Thyroid gland (tissue), 4 donors: ENCODE measurements at places on chromosomes 3 and 15.

- no peak for DNase-seq
Observed at GRCh38 chr15:67707520-67708283, 117.6 kb upstream of the SKOR1 start.

GRCh38 chr3:129432036-129432435, 3.6 kb upstream of the EFCAB12 start:
- DNase-seq = no peak

DNA sequence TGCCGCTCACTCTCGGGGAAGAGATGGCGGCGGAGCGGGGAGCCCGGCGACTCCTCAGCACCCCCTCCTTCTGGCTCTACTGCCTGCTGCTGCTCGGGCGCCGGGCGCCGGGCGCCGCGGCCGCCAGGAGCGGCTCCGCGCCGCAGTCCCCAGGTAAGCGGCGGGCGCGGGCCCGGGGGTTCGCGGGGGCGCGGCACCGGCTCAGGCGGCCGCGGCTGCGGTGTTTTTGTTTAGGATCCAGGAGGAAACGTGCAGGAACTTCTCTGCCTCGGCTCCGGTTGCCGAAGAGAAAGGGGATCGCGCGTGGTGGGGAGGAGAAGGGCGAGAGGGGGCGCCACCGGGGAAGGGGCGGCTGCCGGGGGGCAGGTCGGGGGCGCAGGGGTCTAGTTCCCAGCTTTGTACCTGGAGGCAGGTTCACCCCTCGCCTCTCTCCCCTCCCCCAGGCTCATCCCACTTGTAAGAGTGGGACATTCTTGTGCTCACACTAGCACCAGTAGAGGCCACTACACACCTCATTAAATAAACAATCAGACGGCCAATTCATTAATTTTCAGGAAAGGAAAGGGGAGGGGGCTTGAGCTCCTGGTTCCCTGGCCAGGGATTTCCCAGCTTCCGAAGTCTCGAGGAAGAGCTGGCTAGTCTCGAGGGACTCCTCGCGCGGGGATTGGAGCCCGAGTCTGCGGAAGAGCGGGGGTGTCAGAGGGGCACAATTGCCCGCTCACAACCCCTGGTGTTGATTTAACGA, 562 bp downstream of the NEO1 start:
- peak; percentile 46 for DNase-seq

- DNase-seq = no peak
Observed at GRCh38 chr3:105584003-105584790, 217.5 kb downstream of the ALCAM start.

DNA sequence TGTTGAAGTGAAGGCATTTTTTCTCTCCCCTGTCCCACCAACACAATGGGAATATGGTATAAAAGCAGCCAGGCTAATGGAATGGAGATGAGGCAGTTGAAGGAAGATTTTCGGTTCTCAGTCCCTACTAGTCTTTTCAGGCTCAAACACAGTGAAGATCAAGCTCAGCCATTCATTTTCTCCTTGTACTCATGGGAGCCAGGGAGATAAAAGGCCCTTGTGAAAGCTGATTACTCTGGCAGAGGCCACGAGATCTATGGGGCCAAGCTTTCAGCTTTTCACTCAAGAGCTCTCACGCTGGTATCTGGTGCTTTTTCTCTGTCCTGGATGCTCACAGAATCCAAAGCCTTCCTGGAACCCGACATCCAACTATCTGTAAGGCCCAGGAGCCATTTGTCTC, 14.5 kb upstream of the FAN1 start:
- DNase-seq = no peak

- no peak for DNase-seq
Observed at GRCh38 chr3:23303601-23304217, 100.6 kb downstream of the UBE2E2 start.

- DNase-seq = no peak
Observed at GRCh38 chr15:49669288-49669687, 48.4 kb downstream of the DTWD1 start.

GRCh38 chr3:122301063-122301462, 24.0 kb upstream of the CSTA start:
- no peak for DNase-seq

DNA sequence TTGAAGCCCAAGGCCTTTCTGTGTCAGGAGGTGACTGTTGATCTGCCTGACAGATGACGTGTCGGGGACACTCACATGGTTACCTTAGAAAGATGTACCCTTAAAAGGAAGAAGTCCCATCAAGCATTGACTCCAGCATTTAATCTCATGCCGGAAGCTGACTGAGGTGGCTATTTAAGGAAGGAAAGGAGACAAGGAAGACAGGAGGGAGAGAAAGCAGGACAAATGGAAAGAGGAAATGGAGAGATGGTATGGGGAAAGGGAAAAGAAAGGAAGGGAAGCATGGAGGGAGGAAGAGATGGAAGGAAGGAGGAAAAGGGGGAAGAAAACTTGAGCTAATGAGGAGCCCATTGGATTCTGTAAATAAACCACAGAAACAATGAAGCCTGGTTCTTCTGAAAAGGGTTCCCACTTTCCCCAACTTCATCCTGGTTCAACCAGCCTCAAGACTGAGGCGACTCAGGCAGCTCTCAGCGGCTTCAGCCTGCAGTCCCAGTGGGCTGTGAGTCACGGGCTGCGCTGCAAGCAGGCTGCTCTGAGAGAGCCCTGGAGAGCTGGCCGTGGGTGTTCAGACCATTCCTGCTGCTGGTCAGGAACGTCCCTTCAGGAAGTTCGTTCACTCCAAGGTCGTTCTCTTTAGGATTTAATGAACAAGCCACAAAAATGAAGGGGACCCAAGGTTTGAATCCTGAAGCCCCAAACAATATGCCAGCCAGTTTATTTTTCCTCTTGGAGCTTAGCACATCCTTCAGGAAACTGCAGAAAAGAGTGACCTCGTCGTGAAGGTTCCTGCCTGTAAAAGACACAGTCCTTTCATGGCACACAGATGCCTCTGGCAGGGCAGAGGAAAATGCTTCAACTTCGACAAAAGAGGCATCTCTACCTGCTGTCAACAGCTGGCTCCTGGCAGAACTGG, 69.6 kb upstream of the THBS1 start:
- DNase-seq = no peak

- no peak for DNase-seq
Observed at GRCh38 chr15:26311710-26312236, 448.6 kb upstream of the ATP10A start.

GRCh38 chr3:152121270-152121636, 147.5 kb upstream of the MBNL1 start:
- no peak for DNase-seq

DNA sequence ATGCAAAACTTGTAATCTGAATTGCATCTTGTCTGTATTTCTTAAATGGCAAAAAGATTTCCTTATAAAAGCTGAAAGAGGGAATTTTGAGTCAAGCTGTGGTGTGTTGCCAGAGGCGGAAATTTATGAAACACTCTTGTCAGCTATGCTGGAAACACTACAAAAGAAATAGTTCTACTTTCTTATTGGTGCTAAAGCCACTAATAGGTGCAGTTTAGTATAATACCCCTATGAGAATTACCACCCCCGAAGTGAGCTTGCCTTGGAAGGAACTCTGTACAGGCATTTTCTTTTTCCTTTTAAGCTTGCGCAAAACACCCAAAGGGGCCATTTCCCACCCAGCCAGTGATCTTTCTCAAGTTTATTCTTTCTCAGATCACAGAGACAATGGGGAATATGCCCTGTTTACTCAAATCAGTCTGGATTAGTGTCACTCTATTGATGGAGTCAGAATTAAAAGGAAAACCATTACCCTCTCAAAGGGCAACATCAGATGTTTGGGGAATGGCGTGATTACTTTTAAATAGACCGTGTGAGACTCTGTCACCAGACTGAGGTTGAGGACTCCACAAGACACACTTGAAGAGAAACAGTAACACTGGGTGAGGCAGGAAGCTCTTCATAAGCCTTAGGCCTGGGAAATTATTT, 166.0 kb downstream of the TP63 start:
- no peak for DNase-seq

DNA sequence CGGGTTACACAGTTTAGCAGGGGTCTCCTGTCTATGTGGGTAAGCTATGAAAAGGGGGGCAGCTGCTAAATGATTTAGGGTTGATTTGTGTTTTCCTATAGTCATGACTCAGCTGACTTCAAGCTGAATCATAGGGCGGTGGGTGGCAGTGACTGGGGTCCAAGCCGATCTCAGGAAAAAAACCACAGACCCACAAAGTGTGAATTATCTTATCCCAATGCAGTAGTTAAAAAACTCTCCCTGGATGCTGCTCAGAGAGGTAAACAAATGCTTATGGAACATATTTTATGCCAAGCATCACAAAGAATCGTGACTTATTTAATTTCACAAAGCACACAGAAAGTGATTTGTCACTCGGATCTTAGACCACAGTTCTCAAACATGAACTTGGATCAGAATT, 18.4 kb upstream of the TOPAZ1 start:
- no peak for DNase-seq

GRCh38 chr3:11635680-11636393, 7.9 kb downstream of the VGLL4 start:
- no peak for DNase-seq

DNA sequence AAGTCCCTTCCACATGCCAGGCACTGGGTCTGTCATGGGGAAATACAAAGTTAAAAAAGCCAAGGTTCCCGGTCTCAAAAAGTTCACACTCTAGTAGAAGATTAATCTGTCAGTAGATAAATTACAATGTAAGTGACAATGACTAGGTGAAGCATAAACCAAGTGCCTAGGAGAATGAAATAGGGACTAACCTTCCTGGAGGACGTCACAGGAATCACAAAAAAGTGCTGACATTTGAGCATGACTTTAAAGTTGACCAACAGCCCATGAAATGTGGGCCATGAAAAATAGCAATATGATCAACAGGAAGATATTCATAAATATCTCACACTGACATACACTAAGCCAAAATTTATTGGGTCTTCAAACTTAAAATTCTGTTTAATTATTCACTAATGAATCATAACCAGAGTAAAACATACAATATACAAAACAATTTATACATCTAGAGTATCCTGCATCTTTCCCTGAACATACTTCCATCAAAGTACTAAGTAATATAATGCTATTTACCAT, 20.0 kb downstream of the COPS2 start:
- DNase-seq = no peak

DNA sequence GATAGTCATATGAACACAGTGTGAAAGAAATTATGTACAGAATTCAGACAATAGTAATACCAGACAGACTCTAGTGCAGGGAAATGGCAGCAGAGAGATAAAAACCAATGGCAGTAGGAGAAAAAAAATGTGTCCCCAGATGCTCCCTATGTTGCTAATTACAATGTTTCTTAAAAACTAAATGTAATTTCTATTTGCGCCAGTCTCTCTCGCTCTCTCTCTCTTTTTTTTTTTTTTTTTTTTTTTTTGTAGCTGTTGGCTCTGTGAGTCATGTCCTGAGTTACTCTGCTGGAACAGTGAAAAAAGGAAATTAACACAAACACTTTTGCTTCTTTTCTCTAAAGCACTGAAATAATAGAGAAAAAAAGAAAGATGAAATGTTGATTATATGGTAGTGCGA, 871.9 kb downstream of the GBE1 start:
- DNase-seq = no peak

DNA sequence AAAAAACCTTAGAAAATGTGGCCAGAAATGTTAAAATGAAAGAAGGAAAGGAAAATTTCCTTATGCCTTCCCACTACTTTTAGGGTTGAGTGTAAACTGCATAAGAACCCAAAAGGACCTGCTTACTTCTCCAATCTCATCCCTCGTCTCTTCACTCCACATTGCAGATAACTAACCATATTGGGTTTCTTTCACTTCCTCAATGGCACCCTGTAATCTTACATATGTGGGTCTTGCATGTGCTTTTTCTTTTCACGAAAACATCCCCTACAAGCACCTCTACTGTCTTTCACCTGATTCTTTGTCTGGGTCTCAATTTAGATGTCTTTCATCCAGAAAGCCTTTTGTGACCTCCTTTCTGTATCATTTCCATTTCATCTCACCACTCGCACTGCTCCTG, 23.1 kb downstream of the EOMES start:
- DNase-seq = no peak

- DNase-seq = no peak
Observed at GRCh38 chr3:151960961-151961580, 87.6 kb downstream of the SUCNR1 start.

- no peak for DNase-seq
Observed at GRCh38 chr3:22714749-22715148, 488.4 kb upstream of the UBE2E2 start.

- DNase-seq = no peak
Observed at GRCh38 chr15:43270676-43271306, 4.1 kb upstream of the TGM5 start.

DNA sequence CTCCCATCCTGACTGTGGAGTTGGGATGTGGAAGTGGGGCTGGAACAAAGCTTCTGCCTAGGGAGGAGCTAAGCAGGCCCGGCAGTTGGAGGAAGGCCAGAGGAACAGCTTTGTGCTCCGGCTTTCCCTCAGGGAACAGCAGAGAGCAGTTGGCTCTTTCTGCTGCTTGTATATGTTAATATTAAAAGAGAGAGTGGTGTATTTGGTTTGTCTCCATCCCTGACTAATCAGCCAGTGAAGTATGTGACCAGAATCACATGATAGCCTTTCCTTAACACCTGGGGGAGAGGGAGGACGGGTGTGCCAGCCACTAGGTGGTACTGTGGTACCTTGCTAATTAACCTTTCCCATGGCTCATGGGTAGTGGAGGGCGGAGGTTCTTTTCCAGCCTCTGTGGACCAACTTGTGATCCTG, 10.0 kb downstream of the EIF2B5 start:
- peak; percentile 51 for DNase-seq

GRCh38 chr3:187995043-187995400, 158.9 kb upstream of the LPP start:
- DNase-seq = no peak

DNA sequence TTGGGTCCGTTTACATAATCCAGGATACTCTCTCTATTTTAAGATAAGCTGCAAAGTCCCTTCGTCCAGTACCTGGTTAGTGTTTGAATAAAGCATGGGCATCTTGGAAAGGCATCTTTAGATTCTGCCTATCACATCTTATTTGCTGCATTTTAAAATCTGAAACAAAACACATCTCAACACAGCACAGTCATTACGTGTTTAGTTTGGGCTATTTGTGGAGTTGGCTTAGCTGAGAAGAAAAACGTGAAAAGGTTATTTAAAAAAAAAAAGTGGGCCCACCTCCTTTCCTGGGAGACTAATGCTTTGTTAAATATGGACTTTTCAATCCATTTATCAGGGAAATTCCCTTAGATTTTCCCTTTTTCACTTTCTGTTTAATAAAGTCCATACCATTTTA, 174.5 kb upstream of the WNT5A start:
- no peak for DNase-seq

DNA sequence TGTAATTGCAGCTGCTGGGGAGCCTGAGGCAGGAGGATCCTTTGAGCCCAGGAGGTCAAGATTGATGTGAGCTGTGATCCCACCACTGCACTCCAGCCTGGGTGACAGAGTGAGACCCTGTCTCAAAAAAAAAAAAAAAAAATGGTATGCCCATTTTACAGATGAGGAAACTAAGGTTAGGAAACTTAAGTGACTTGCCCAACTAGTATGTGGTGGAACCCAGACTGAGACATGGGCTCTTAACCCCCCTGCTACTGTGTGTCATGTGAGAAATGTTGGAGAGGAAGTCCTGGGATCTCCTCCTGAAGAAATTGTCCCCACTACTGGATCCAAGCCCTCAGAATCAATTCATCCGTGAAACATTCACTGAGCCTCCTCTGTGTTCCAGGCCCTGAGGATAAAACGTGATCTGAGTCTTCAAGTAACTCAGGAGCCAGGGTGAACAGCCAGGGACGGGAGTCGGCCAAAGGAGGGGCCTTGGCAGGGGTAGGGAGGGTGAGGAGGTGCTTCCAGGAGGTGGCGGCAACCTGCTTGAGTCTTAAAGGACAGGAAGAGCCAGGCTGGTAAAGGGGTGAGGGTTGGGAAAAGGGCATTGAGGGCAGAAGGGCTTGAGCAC, 19.6 kb upstream of the RNU6-1 start:
- DNase-seq = peak; percentile 69
